AG10803 (cell line): ENCODE measurements at places on chromosomes 12 and 14.

DNA sequence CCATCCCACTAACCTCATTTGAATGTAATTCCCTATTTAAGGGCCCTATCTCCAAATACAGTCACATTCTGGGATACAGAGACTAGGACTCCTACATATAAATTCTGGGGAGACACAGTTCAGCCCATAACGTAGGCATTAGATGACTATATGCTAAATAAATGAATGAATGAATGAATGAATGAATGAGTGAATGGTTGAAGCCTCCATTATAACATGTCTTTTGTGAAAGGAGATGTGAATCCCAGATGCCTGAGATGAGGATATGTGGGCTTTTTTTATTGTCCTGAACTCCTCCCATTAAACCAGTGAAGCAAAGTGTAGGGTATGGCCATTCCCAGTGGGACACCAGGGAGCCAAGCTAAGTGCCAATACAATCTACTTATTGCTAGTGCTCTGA lies 20.5 kb upstream of the TMEM233 start:
- DNase-seq, result no peak

DNA sequence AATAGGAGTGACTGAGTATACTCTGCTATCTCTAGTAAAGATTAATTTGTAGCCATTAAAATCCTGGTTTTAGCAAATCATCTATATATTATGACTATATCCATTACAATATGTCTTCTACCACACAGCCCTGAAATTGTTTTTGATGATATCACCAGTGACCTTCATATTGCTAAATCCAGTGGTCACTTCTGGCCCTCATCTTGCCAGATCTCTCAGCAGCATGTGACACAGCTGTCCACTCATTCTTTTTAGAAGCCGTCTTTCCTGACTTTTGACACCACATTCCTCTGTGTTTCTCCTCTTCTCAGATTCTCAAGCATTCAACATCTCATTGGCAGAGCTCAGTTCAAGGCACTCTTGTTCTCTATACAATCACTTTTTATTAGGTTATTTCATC lies 54.9 kb downstream of the CPNE8 start:
- DNase-seq, result peak; percentile 21

DNA sequence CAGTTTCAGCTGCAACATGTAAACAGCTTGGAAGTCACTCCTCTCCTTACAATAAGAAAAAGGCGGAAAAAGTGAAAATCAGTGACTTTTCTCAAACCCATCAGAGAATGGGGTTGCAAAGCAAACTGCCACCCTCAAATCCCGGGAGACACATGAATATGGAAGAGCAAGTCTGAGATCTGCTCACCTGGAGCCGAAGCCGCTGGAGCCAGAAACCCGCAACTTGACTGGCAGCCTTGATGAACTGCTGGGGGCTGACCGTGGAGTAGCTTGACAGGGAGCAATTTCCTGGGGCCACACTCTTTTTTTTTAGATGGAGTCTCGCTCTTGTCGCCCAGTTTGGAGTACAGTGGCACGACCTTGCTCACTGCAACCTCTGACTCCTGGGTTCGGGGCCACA lies 208.2 kb downstream of the KIF26A start:
- no peak for DNase-seq

DNA sequence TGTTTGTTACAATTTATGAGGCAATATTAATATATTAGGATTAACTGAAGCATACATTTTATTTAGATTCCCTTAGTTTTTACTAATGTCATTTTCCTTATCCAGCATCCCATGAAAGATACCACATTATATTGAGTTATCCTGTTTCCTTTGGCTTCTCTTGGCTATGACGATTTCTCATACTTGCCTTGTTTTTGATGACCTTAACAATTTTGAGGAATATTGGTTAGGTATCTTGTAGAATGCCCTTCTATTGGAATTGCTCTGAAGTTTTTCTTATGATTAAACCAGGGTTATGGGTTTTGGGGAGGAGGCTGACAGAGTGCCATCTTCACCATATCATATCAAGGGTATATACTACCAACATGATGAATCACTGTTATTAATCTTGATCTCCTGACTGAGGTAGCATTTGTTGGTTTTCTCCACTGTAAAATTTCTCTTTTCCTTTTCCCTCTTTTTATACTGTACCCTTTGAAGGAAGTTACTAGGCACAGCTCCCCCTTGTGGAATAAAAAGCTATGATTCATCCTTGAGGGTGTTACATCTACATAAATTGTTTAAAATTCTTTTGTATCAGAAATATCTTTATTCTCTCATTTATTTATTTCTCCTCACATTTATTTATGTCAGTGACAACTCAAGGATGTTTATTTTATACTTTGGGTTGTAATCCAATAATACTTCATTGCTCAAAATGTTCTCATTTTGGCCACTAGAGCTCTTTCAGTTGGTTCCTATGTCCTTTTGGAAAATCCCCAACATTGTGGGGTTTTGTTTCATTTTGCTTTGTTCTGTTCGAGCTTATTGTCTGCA lies 239.0 kb downstream of the SLC16A7 start:
- peak; percentile 37 for DNase-seq

DNA sequence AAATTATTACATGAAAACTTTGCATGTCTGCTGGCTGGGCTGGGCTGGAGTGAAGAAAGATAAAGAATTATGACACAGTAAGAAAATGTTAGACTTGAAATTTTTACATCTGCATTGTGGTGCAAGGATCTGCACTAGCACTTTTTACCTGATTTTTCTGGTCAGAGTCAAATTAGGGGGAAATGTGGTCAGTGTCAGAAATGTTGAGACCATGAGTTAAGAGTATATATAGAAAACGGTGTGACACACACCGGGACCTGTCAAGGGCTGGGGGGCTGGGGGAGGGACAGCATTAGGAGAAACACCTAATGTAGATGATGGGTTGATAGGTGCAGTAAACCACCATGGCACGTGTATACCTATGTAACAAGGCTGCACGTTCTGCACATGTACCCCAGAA lies 90.3 kb downstream of the IGF1 start:
- no peak for DNase-seq

DNA sequence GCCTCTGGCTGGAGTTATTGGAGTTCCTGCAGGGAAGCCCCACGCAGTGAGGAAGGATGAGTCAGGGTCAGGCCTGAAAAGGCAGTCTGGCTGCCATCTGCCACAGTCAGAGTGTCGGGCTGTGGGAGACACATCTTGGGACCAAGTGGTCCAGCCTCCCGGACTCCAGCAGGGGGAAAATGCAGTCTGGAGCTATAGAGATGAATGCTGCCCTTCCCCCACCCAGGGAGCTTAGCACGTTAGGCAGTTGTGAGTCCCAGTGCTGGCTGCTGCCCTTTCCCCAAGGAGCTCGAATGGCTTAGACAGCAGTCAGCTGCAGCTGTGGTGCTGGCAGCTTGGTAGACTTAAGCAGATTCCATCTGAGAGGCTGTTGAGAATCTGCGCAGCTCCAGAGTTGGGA lies 8.2 kb upstream of the NTS start:
- DNase-seq, result peak; percentile 41

GRCh38 chr12:32834122-32834521 lies 62.5 kb downstream of the PKP2 start:
- no peak for DNase-seq

GRCh38 chr12:95763809-95764253 lies 26.7 kb downstream of the NTN4 start:
- DNase-seq, result peak; percentile 80

DNA sequence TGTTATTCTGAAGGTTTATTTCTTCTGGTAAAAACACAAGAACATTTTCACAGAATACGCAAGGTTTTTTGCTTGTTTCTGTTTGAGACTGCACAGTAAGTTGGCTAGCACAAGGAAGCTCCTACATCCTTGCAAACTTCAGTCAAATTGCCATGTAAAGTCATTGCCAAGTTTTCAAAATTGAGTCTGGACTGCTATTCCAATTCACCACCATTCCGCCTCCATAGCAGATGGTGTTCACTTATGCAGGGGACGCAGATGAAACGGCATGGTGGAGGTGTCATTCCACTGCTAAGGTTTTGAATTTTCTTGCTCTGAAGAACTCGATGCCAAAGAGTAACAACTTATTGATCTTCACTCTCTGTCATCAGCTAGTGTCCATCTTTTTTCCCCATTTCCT lies 303.9 kb upstream of the SYT1 start:
- DNase-seq, result no peak

GRCh38 chr12:32918890-32919801 lies 22.6 kb upstream of the PKP2 start:
- DNase-seq, result no peak

DNA sequence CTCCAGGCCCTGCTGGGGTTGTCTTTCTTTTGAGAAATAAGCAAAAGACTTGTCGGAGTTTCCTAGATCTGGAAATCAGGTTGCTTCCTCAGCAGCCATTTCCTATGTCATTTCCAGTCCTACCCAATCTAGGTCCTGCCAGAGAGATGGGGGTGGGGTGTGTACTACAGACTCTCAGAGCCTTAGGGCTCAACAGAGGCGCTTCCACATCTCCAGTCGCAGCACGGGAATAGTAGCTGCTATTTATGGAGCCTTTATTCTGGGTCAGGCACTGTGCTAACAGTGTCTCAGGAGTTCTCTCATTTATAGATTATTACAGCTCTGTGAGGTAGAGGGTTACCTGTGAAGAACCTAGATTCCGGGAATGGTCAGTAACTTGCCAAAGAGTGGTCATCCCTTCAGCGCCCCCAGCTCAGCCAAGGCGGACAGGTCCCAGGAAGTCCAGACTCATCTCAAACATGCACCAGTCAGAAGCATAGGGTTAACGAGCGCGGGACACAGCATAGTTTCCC lies 21.9 kb downstream of the DHRS2 start:
- no peak for DNase-seq

- DNase-seq, result no peak
Observed at GRCh38 chr14:68669111-68669511, 123.8 kb downstream of the ZFP36L1 start.
